ENCODE measurements at places on chromosomes 4 and X. TPM values are rescaled to one million over a fixed set of nuclear protein-coding genes. Genes with fewer than 3 reads are reported as not detected.

The NRK gene
- total RNA-seq: not detected

The PRRG3 gene
- not detected for total RNA-seq

The TCEAL6 gene
- not detected for total RNA-seq

DNA sequence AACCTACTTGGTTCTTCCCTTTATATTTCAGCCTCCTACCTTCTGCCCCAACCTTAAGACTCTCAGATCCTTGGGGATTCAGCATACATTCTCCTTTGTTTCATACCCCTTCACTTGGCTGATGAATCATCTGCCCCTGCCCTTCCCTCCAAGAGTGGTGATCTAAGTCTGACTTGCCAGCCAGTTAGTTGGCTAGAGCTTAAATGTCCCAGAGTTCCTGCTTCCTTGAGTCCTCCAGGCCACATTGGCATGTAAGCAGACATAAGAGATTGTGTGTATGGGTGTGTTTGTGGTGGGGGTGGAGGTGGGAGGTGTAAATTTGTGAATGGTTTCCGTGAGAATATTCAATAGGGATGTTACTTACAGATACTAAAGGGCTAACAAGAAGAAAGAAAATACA, 3.7 kb upstream of the TEX13D start:
- H3K36me3 ChIP-seq: no peaks in the 10 kb centered on the region
- no peak for DNase-seq
- no peaks in the 10 kb centered on the region for H3K4me1 ChIP-seq
- no peak overlapping the region for H3K4me3 ChIP-seq
- H3K27me3 ChIP-seq: peaks cover 4% of the 10 kb centered on the region

Measured in natural killer cell treated with Interleukin-12 subunit alpha and Interleukin-12 subunit beta and Interleukin-15 and Interleukin-18, amount 100 ng/mL, for 72 hours (primary cell).